ENCODE measurements at places on chromosomes 2 and 18.

DNA sequence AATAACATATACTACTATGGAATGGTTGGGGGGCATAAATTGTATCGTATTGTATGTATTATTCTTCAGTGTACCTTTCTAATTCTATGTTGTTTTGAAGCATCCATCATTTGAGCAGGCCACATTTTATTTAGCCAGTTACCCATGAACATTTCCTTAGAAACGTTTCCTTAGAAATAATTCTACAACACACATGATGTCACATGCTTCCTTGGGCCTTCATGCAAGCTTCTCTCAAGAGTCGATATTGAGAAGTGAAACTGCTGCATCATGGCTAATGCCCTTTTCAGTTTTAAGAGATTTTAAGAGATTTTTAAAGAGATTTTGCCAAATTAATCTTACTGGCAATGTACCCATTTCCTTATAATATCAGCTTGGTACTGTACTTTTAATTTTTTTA lies 63.9 kb downstream of the ALPK2 start:
- no peak for DNase-seq

GRCh38 chr2:221285148-221285547 lies 287.0 kb downstream of the EPHA4 start:
- DNase-seq: no peak

- peak; percentile 25 for DNase-seq
Observed at GRCh38 chr2:238924796-238925195, 76.9 kb downstream of the TWIST2 start.

- DNase-seq: no peak
Observed at GRCh38 chr2:231887756-231888155, 38.4 kb downstream of the NPPC start.
